ENCODE measurements at places on chromosomes 1 and 21.
A peak's percentile ranks its signal among the peaks of the same experiment; 100 is the strongest.

- DNase-seq: no peak
Measured at GRCh38 chr1:61372944-61373343, 290.6 kb downstream of the NFIA start.

DNA sequence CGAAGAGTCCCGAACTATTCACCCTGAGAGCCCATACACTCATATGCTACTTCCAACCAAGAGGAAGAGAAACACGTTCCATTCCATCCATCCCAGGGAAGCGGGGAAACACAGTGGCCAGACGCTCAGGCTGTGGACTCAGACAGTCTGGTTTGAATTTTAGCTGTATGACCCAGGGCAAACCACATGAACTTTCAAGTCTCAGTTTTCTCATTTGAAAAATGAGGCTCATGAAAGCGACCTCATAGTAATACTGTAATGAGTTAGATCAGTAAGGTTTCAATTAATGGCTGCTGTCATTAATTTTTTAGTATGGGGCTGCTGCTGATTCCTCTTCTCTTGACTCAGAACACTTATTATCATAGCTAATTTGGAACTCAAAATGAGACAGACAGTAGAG, 1.5 kb downstream of the FCRL4 start:
- DNase-seq: no peak

- no peak for DNase-seq
Measured at GRCh38 chr21:19995253-19995652, 1003.0 kb upstream of the NCAM2 start.

GRCh38 chr21:34942911-34943310, 106.2 kb downstream of the RUNX1 start:
- no peak for DNase-seq

GRCh38 chr1:201405484-201405831, 6.3 kb upstream of the LAD1 start:
- no peak for DNase-seq

- DNase-seq: no peak
Measured at GRCh38 chr21:21631961-21632360, 633.8 kb downstream of the NCAM2 start.

- no peak for DNase-seq
Measured at GRCh38 chr1:206041640-206042039, 11.3 kb upstream of the RHEX start.

- DNase-seq: peak; percentile 8
Measured at GRCh38 chr1:75632350-75632949, 21.5 kb upstream of the SLC44A5 start.

GRCh38 chr1:107820801-107821200, 144.2 kb downstream of the VAV3 start:
- DNase-seq: no peak

- no peak for DNase-seq
Measured at GRCh38 chr1:223233410-223234169, 90.5 kb upstream of the TLR5 start.

GRCh38 chr1:15758953-15759661, 512 bp downstream of the FBLIM1 start:
- DNase-seq: no peak

DNA sequence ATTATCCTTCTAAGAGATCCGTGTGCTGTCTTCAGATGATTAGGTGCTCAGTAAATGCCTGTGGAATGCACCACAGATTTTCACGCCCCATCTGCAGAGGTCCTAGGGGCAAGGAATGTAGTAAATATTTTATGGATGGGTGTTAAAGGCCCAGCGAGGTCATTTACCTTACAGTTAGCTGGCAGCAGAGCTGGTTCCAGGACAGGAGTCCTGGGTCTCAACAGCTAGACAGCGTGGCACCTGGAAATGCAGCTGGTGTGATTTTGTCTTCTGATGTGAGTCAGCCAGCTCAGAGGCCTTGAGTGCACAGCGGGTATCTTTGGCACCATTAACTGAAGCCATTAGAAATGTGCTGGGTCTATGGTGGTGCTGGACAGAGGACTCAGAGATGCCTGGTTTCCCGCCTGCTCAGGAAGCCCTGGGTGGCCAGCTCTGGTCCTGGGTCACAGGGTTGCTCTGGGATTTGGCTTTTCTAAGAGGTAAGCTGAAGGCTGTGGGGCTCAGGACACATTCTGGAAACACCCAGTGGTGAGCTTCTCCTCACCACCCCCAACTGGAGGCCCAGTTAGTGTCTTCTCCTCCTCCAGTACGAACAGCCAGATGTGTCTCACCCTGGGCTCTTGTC, 65.5 kb downstream of the DDX20 start:
- DNase-seq: no peak

- DNase-seq: peak; percentile 7
Measured at GRCh38 chr1:152777510-152778137, 2.7 kb downstream of the LCE1F start.

DNA sequence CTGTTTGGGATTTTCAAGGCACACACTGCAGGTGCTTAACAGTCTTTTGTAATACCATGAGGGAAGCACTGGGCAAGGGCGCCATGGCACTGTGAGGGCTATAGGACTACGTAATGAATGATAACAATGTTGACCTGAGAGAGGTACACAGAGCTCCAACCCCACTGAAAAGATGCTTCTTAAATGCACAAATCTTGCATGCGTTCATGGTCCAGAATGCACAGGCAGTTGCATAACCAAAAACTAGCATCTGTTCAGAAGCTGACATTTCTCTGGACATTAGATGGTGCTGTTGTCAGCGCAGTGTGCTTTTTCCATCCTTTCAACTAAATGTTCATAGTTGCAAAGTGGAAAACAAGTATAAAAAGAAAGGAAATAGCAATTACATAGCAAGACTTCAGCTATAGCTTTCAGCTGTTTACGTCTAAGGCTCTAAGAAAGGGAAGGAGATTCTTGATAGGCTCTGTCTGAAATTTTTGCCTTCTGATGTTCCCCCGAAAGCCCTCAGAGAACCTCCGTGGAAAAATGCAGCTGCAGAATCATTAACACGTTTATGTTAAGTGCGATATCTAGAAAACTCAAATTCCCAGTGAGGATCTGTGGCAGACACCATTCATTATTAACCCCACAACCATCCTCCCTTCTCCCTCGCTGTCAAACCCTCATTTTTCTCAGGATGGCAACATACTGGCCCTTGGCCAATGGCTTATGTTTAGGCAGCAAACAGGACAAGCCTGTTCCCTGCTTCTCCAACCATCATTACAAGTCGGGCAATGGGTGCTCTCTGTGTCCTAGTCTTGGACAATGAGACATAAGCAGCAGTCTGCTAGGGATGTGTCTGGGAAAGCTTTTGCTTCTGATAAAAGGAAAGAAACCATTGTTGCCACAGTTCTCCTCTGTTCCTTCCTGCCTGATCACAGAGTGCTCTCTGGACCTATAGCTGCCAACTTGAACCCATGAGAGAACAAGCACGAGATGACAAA, 8.2 kb upstream of the TARBP1 start:
- peak; percentile 32 for DNase-seq

DNA sequence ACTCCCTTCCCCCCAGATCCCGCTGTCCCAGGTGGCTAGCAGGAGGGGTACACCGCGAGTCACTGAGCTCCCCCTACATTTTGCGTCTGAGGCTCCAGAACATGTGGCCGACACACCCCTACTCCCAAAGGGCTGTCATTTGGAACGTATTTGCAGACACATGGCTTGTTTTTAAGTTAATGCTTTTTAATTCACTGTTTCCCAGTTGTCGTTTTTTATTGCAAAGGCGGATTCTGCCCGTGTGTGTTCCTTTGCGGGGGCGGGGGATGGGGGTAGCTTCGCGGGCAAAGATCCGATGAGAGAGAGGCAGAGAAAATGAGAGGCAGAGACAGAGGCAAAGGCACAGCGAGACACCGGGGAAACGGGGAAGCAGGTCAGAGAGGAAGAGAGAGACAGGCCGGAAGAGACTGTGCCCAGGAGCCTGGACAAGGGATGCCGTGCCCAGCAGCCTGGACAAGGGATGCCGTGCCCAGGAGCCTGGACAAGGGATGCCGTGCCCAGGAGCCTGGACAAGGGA, 270.2 kb downstream of the FOXD2 start:
- no peak for DNase-seq

- DNase-seq: no peak
Measured at GRCh38 chr1:4513685-4514084, 140.7 kb upstream of the AJAP1 start.

- DNase-seq: no peak
Measured at GRCh38 chr1:38456531-38456876, 403.1 kb downstream of the RRAGC start.

- DNase-seq: no peak
Measured at GRCh38 chr1:193952778-193953374, 766.5 kb upstream of the B3GALT2 start.

GRCh38 chr1:58783090-58783992, 506 bp downstream of the JUN start:
- DNase-seq: peak; percentile 58

- DNase-seq: no peak
Measured at GRCh38 chr1:201888282-201889089, at the start of gene SHISA4. Gene SHISA4, plus strand, starts transcription at chr1:201888898. Its CDS starts 97 bp downstream, at chr1:201888995.

DNA sequence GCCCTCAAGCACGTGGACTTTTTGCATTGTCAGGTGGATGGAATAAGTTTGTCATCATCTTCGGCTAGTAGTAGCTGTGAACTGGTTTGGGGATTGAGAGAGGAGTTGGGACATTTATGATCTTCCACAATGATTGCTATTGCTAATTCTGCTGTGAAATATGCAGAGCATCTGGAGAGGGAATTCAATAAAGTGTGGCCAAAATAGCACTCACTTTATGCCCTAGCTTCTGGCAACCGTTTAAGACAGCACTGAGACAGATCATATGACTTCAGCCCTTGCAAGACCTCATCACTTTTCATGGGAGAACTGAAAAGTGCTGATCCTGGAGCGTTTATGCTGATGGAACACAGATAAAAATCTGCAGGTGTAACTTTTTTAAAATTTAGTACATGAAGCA, 360.8 kb downstream of the GPATCH2 start:
- DNase-seq: no peak

DNA sequence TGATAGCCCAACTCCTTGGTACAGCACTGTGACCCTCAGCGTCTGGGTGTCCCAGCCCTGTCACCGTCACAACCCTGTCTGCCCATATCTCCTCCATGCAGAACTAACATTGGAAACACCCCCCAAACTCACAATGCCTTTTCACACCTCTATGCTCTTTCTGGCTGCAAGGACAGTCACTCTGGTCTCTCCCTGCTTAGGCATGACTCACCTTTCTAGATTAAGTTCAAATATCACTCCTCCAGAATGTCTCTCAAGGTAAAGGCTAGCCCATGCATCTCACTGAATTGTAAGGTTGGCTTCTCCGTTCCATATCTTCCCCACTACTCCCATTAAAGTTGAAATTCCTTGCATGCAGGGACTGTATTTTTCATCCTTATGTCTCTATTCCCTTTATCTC, 17.0 kb upstream of the CAPN8 start:
- no peak for DNase-seq

GRCh38 chr1:21534674-21535378, 25.6 kb downstream of the ALPL start:
- peak; percentile 45 for DNase-seq

GRCh38 chr1:8202182-8202905, 115.6 kb upstream of the SLC45A1 start:
- no peak for DNase-seq

- no peak for DNase-seq
Measured at GRCh38 chr1:171426645-171427044, 58.7 kb upstream of the PRRC2C start.

GRCh38 chr1:160167580-160167979, 16.2 kb downstream of the ATP1A4 start:
- no peak for DNase-seq

- DNase-seq: no peak
Measured at GRCh38 chr1:22393587-22393986, 58.1 kb upstream of the ZBTB40 start.

GRCh38 chr1:101980974-101981373, 15.8 kb downstream of the OLFM3 start:
- no peak for DNase-seq

- DNase-seq: no peak
Measured at GRCh38 chr1:176531921-176532897, 69.2 kb downstream of the PAPPA2 start.

DNA sequence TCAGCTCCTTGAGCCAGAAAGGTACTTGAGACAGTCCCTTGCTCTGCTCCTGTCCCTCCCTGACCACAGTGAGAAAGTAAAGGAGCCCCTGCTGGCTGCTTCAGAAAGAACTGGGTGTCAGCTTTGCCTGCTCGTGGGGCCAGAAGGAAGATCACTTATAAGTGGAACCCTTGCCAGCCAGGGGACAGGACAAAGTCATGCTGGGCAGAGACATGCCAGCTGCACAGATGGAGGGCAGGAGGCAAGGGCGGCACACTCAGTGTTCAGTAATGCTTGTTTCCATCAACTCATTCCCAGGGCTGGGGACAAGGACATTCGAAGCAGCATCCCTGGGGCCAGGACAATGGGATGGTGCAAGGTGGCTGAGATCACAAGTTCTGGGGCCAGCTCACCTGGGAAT, 41.8 kb downstream of the NTPCR start:
- DNase-seq: no peak

DNA sequence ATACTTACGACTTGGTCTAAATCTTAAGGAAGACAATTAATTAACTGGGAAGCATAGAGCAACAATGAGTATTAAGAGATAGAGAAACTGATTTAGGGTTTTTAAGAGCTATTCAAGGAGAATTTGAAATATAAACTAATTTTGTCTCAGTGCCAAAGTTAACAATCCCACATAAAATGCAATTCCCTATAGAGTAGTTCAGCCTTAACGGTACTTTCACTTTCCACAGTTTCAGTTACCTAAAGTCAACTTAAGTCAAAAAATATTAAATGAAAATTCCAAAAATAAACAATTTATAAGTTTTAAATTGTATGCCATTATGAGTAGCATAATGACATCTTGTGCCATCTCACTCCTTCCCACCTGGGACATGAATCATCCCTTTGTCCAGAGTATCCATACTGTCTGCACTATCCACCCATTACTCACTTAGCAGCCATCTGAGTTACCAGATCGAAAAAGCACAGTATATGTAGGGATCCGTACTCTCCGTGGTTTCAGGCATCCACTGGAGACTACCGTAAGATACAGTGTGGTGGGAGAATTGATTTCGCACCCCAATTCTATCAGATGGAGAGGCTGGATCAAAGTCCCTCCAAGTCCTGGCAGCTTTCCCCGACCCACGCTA, 4.8 kb upstream of the SARS1 start:
- DNase-seq: no peak

GRCh38 chr1:220925707-220926106, 46.5 kb downstream of the HLX start:
- DNase-seq: no peak

Data from DND-41 (cell line).